ENCODE measurements at places on chromosomes 6 and 20.

- no peak for DNase-seq
These were observed 306.0 kb upstream of the HS3ST5 start for GRCh38 chr6:114648847-114649246.

GRCh38 chr20:31841928-31842327 is 3.5 kb downstream of the FOXS1 start:
- DNase-seq = no peak

GRCh38 chr6:47438481-47439347 is 38.9 kb upstream of the CD2AP start:
- DNase-seq = no peak

DNA sequence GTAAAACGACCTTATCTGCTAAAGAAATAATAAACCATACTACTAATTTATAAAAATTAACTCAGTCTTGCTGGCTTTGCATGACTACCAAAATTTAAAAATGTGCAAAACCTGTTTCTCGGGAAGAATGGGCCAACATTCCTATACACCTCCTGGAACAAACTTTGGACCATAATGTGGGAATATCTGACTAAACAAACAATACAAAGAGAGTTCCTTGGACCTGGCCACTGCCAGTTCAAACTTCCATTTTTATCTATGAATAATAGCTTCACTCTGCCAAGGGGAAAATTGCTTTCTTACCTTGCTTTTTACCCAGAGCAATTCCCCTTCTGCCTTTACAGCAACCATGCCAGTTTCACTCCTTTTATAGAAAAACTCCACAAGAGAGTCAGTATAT is 38.7 kb upstream of the POU5F1 start:
- DNase-seq = no peak

All from T-helper 9 cell (primary cell).